ENCODE measurements at places on chromosomes 5 and 9. TPM values are rescaled to one million over a fixed set of nuclear protein-coding genes. Genes with fewer than 3 reads are reported as not detected.

GRCh38 chr5:91118796-91119195 is 264.3 kb downstream of the ARRDC3 start:
- H3K4me3 ChIP-seq: no peak overlapping the region
- DNase-seq: no peak
- H3K27me3 ChIP-seq: no peaks in the 10 kb centered on the region
- H3K27ac ChIP-seq: peak overlapping the region; percentile 15
- H3K4me1 ChIP-seq: peaks cover 25% of the 10 kb centered on the region

DNA sequence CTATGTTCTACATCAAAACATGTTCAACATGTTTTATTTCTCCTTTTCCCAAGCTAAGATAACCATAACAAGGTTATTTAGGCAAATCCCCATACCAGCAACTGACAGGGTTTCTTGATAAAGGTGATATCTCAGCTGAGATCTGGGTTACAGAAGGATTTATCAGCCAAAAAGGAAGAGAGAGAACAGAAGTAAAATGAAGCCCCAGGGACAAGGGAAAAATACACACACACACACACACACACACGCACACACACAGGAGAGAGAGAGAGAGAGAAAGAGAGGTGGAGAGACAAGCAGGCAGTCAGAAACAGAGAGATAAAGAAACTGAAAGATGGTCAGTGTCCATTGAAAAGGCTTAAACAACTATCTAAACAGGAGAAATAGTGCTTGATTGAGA is 19.7 kb upstream of the MLLT3 start:
- no peak for DNase-seq
- H3K27me3 ChIP-seq: no peaks in the 10 kb centered on the region
- no peaks in the 10 kb centered on the region for H3K4me1 ChIP-seq
- no peak overlapping the region for H3K4me3 ChIP-seq
- no peaks in the 10 kb centered on the region for H3K36me3 ChIP-seq

DNA sequence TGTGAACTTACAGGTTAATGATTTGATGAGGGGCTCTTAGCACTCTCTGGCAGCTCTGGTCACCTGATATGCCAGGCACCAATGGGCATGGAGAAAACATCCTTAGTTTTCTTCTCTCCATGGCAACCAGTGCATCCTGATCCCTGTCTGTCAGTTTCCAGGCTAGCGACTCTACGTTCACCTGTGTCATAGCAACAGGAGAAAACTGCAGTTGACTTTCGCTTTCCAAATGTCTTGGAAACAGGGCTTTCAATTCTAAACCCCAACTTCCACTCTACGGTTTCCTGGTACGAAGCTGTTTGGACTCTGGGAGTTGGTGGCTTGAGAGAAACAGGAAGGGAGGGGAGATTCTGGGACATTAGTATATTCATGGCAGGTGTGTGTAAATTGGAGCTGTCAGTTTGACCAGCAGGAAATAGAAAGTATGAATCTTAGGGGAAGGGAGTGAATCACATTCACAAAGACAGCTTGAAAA is 74.4 kb downstream of the SLC28A3 start:
- H3K4me3 ChIP-seq: no peak overlapping the region
- H3K27me3 ChIP-seq: no peaks in the 10 kb centered on the region
- H3K36me3 ChIP-seq: no peaks in the 10 kb centered on the region

DNA sequence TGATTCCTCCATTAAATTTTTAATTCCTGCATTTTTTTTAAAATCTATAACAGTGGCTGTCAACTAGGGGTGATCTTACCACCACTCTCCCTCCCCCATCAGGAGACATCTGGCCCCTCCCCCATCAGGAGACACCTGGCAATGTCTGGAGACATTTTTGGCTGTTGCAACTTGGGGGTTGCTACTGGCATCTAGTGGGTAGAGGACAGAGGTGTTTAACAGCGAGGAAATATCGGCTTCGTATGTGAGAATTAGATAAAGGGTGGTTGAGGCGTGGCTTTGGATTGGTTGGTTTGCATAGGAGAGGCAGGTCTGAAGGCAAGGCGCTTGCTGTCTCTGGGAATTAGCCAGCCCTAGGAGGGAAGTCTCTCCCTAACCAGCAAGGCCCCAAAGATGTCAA is 10.5 kb downstream of the CDHR2 start:
- no peak overlapping the region for H3K27ac ChIP-seq
- no peaks in the 10 kb centered on the region for H3K27me3 ChIP-seq
- no peaks in the 10 kb centered on the region for H3K36me3 ChIP-seq
- H3K4me3 ChIP-seq: no peak overlapping the region
- no peak for DNase-seq
- H3K4me1 ChIP-seq: no peaks in the 10 kb centered on the region

DNA sequence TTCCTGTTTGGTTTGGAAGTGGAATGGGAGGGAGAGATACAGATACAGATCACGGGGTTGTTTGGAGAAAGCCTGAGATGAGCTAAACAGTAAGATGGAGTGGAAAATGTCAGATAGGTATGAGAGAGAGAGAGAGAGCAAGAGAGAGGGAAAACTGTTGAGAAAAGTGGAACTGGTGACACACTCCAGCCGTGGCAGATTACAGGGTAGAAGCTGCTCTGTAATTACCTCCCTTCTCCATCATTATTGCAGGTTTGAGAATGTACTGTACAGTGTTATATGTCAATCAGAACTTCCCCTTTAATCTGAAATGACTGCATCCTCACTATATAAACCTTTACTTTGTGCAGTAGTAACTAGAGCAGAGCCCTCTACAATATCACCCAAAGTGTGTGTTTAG is 74.5 kb upstream of the WWC1 start:
- H3K4me1 ChIP-seq: no peaks in the 10 kb centered on the region
- no peak for DNase-seq
- H3K27me3 ChIP-seq: no peaks in the 10 kb centered on the region
- H3K4me3 ChIP-seq: no peak overlapping the region

DNA sequence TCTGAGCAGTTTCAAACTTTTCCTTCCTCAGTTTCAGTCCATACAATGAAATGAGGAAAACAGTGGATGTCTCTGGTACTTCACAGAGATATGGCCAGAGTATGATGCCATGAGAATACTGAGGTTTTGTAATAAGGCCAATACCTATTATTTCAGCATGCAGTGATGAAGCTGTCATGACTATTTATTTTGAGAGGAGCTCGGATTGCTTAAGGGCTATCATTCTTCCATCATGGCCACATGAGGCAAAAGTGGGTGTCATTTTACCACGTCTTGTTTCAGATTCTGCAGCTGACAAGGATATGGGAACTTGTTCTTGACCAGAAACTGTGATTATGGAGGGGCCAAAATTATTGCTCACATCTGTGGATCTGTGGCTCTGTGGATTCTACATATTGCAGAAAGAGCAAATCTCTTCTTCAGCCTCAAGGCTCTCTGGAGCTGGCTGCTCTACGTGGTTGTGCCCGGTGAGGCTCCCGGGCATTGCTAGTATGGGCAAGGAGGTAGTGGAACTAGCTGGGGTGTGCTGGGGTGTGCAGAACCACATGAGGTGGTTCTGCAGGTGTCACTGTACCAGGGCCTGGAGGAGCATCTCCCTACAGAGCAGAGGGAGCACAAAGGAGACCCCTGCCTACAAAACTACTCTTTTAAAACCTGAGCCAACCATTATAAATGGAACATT is 180.3 kb downstream of the SEMA6A start:
- no peak overlapping the region for H3K4me3 ChIP-seq
- H3K27ac ChIP-seq: no peak overlapping the region
- no peak for DNase-seq
- no peaks in the 10 kb centered on the region for H3K4me1 ChIP-seq

DNA sequence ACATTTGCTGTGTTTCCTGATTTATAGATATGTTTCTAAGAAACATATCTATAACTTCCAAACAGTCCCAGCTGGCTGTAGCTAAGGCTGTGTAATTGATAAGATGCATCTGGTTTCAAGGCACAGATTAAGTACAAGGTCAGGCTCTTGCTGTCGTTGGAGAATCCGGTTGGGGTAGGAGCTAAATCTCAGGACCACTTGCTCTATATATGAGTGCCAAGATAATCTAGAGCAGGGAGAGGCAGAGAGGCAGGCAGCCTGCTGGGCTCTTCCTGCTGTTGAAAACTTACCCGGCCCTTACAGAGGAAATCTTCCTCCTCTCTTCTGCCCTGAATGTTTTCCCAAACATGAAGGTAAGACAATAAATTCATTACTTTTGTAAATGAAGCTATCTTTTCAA is at the start of gene C7:
Gene C7, plus strand, starts transcription at position 234 of the 400 bp plus-strand sequence. Its CDS starts 114 bp downstream, at position 348.
- no peaks in the 10 kb centered on the region for H3K4me1 ChIP-seq
- peak within 1 kb of the TSS; percentile 21 for H3K4me3 ChIP-seq
- no peaks in the 10 kb centered on the region for H3K27me3 ChIP-seq
- DNase-seq: no peak
- no peak within 1 kb of the TSS for H3K27ac ChIP-seq

- DNase-seq: no peak
- H3K27me3 ChIP-seq: no peaks in the 10 kb centered on the region
- no peaks in the 10 kb centered on the region for H3K36me3 ChIP-seq
- no peaks in the 10 kb centered on the region for H3K4me1 ChIP-seq
- H3K27ac ChIP-seq: no peak overlapping the region
Measured at GRCh38 chr5:11038772-11039171, 277.7 kb upstream of the DAP start.

DNA sequence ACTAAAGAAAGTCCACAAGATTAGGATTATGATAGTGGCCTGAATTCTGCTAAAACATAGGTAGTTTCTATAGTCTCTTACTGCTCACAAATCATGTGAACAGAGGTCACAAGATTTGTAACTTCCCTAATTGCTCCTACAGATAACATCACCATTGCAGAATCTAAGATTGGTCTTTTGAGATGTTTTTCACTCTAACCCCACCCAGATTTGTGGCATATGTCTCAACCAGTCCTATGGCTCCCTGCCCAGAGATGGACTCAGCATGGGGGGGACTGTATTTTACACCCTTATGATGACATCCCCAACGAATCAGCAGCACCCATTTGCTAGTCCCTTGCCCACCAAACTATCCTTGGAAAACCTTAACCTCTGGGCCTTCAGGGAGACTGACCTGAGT is 1046.2 kb downstream of the CDH12 start:
- no peaks in the 10 kb centered on the region for H3K4me1 ChIP-seq
- no peak overlapping the region for H3K4me3 ChIP-seq
- H3K27ac ChIP-seq: no peak overlapping the region
- no peaks in the 10 kb centered on the region for H3K36me3 ChIP-seq
- DNase-seq: no peak

DNA sequence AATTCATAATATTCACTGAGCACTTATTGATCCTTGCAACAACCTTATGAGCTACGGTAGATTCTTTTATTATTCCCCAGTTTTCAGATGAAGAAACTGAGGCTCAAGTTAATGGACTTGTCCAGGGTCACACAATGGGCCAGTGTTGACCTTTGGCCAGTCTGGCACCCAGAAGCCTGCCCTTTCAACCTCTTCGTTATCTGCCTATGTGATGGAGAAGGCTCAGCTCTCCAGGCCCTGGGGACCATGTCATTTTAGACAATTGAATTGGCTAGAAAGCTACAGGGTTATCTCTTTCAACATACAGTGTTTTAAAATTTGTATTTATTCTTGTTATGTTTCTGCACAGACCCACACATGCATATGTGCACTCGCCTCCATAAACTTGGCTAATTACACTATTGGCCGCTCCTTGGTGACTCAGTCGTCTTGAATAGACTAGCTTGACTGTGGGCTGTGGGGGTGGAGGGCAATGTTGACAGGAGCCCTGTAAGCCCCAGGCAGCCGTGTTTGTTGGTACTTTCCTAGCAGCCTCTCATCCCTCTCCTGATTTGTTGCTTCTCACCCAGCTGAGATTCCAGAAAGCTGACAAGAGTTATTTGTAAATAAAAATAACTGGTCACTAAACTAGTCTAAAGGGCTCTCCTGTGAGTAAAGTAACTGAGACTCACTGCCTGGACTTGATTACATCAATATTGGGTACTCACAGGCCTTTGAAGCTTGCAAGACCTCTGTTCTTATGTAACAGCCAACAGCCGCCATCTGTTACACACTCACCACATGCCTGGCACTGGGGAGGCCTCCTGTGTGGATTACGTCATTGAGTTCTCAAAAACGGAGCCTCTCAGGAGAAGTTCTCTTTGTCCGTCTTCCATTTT is 8.5 kb upstream of the ANGPTL2 start:
- no peaks in the 10 kb centered on the region for H3K27me3 ChIP-seq
- H3K4me3 ChIP-seq: no peak overlapping the region

GRCh38 chr5:10632110-10632761 is 68.4 kb downstream of the ANKRD33B start:
- no peak overlapping the region for H3K27ac ChIP-seq
- H3K4me1 ChIP-seq: peaks cover 4% of the 10 kb centered on the region
- H3K36me3 ChIP-seq: no peaks in the 10 kb centered on the region
- no peak overlapping the region for H3K4me3 ChIP-seq
- DNase-seq: no peak
- no peaks in the 10 kb centered on the region for H3K27me3 ChIP-seq

DNA sequence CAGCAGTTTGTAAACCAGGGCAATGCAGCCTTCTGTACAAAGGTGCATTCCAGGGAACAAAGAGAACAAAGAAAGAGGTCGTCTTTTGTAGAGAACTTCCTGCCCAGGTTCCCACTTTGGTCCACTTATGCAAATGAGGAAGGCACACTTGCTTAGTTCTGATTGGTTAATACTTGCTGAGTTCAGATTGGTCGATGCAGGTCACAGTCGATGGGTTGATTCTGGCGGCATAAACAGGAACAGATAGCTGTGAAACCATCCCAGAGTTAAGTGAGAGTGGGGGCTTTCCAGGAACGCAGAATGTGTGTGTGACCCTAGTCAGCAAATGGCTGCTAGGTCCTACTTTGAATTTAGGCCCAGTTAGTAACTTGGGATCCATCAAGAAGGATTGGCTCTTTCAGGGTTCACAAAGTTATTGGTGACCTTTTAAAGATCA is 1.8 kb upstream of the ADAMTS13 start:
- peaks cover 21% of the 10 kb centered on the region for H3K4me1 ChIP-seq
- no peak overlapping the region for H3K4me3 ChIP-seq
- no peaks in the 10 kb centered on the region for H3K36me3 ChIP-seq
- no peak overlapping the region for H3K27ac ChIP-seq
- no peak for DNase-seq

DNA sequence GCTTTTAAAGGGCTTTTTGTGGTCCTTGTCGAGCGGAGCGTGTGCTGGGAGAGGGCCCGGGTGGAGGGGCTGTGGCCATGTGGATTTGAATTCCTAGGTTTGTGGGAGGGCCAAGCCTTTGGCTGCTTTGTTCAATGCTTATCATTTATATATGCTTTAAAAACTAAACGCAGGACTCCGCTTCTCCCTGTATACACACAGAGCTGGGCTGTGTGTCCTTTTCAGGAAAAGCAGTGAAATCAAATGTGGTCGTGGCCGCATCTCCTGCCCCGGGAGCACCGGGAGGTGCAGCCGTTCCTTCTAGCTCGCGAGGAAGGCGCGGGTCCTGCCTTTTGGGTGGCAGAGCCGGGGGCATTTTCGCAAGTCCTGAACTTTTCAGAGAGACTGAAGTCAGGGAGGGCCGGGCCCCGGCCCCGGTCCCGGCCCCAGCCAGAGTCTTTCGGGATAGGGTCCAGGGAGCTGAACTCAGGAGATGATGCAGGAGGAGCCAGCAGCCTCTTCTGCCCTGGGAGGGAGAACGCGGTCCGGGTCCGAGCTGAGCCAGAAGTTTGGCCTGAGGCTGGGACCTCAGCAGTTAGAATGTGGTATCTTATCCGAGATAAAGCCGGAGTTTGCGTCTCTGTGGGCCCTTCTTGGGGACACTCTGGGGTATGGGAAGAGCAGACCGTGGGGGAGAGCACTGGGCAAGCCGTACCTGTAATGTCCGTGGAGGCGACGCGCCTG is 158.8 kb downstream of the C9orf152 start:
- H3K27me3 ChIP-seq: no peaks in the 10 kb centered on the region
- peak overlapping the region; percentile 74 for H3K4me3 ChIP-seq
- peak overlapping the region; percentile 55 for H3K27ac ChIP-seq
- no peak for DNase-seq

The NCS1 gene
- 34.7 TPM for total RNA-seq

The B4GALT7 gene
- 25.7 TPM for total RNA-seq

All from ascending aorta (tissue), 2 donors.